ENCODE measurements at places on chromosomes 4 and X. TPM values are rescaled to one million over a fixed set of nuclear protein-coding genes. Genes with fewer than 3 reads are reported as not detected.

GRCh38 chrX:1592470-1593142, 1.2 kb downstream of the AKAP17A start:
- peaks cover 34% of the 10 kb centered on the region for H3K4me1 ChIP-seq
- peak overlapping the region; percentile 89 for H3K27ac ChIP-seq
- H3K27me3 ChIP-seq: no peaks in the 10 kb centered on the region
- H3K36me3 ChIP-seq: peaks cover 40% of the 10 kb centered on the region

DNA sequence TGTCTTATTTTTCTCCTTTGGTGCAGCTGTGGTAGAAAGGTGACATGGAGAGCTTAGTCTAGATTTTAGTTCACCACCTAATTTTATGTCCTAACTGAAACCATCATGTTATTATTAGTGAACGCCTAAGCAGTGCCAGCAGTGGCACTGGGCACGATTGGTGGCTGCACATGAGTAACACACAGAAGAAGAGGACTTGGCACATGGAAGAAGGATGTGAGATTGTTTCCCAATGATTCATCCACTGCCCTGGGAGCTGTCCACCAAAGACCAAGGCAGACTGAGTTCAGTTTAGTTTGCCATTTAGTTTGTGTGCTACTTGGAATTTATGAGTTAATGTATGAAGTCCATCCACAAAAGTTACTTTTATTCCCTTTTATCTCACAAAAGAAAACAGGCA, 68.1 kb upstream of the NAP1L5 start:
- H3K27me3 ChIP-seq: no peaks in the 10 kb centered on the region
- H3K36me3 ChIP-seq: no peaks in the 10 kb centered on the region
- no peaks in the 10 kb centered on the region for H3K4me1 ChIP-seq

DNA sequence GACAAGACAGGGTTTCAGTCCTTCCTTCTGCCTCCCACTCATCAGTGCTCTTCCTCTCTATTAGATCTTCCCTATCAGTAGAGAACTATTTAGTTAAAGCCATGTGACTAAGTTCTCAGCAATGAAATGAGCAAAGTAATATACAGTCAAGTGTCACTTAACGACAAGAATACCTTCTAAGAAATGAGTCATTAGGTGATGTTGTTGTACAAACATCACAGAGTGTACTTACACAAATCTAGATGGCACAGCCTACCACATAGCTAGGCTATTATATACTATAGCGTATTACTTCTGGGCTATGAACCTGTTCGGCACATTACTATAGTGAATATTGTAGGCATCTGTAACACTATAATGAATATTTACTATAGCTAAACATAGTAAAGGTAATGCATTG, 71.3 kb downstream of the POU4F2 start:
- no peak overlapping the region for H3K27ac ChIP-seq
- no peaks in the 10 kb centered on the region for H3K36me3 ChIP-seq
- no peaks in the 10 kb centered on the region for H3K4me1 ChIP-seq
- no peak for DNase-seq
- H3K27me3 ChIP-seq: peaks cover 2% of the 10 kb centered on the region

DNA sequence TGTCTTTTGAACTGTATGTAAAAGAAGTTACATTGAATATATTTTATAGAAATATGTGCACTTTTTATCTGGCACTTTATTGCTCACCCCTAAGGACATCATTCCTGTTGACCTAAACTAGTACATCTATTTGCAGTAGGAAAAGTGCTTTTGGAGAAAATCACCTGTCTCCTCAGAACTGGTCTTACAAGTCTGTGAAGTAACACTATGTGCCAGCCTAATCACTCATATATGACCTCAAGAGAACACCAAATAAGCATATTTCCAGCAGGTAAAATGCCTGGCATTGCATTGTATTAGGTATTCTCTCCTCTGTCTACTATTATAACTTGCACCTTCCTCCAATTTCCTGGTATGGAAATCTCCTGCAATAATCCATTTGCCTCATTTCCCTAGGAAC, 4.0 kb upstream of the GASK1B start:
- peaks cover 4% of the 10 kb centered on the region for H3K27me3 ChIP-seq
- no peaks in the 10 kb centered on the region for H3K36me3 ChIP-seq
- no peak for DNase-seq
- no peak overlapping the region for H3K27ac ChIP-seq

- no peaks in the 10 kb centered on the region for H3K4me1 ChIP-seq
- DNase-seq: no peak
- no peak overlapping the region for H3K4me3 ChIP-seq
- H3K36me3 ChIP-seq: no peaks in the 10 kb centered on the region
Observed at GRCh38 chr4:122755675-122756074, 23.2 kb downstream of the BBS12 start.

DNA sequence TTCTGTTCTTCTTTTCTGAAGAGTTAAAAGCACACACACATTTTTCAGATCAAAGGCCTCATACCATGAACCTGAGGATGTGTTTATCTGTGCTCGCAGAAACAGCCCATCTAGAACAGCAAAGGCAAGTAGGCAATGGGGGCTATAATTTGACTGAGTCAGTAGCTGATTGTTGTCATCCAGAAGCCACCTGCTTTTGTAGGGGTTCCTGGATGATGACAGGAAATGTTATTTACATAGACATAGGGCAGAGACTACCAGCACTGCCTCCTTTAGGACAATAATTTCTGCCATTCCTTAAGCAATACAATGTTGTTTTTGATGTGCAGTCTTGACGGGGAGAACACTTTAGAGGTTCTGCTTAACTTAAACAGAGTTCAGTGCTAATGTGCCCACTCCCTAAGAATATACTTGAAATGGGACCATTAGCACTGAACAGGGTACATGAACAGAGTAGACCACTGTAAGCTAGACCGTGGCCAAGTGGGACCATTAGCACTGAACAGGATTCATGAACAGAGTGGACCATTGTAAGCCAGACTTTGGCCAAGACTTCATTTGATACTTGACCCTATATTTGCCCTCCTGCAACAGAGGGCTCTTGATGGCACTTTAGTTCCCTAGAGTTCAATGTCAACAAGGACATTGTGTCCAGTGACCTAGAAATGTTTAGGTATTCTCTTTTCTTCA, 42.8 kb upstream of the CCSER1 start:
- H3K36me3 ChIP-seq: no peaks in the 10 kb centered on the region
- H3K4me3 ChIP-seq: no peak overlapping the region
- no peaks in the 10 kb centered on the region for H3K4me1 ChIP-seq
- peaks cover 5% of the 10 kb centered on the region for H3K27me3 ChIP-seq
- no peak for DNase-seq
- H3K27ac ChIP-seq: no peak overlapping the region

DNA sequence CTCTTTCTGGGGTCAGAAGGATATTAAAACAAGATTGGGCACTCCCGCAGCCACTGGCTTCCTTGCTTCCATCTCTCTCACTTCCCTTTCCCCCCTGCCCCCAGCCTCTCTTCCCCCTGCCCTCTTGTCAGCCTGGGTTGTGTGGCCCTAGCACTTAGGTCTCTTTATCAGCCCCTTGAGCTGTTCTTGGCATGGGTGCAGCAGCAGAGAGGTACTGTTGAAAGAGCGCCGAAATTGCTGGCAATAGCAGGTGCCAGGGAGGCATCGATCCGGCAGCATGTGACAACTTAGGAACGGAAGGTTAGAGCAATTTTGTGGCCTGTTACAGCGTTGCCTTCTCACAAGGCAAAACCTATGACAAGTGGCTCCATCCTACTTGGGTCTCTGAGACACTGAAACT, 333.1 kb upstream of the IGFBP7 start:
- no peak for DNase-seq
- no peaks in the 10 kb centered on the region for H3K36me3 ChIP-seq
- no peak overlapping the region for H3K27ac ChIP-seq
- H3K27me3 ChIP-seq: no peaks in the 10 kb centered on the region
- H3K4me3 ChIP-seq: no peak overlapping the region

DNA sequence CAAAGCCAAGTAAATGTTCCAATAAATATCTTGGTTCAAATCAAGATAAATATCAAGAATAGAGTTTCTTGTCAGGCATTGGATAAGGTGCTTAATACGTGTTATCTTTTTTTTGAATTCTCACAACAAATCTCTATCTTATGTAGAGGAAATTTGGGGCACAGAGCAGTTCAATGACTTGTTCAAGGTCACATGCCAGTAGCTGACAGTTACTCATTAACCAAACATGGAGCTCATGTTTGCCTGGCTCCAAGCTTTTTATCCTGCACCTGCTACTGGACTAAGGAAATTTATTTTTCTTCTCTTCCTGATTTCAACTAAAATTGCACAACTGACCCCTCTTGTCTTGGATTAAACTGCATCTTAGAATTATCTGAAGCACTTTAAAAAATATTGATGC, 76.3 kb downstream of the ATP10D start:
- DNase-seq: no peak
- H3K27me3 ChIP-seq: no peaks in the 10 kb centered on the region
- no peak overlapping the region for H3K27ac ChIP-seq

GRCh38 chr4:177964061-177964460, 521.8 kb upstream of the AGA start:
- no peak overlapping the region for H3K4me3 ChIP-seq
- no peaks in the 10 kb centered on the region for H3K4me1 ChIP-seq
- DNase-seq: no peak

- DNase-seq: no peak
- no peak overlapping the region for H3K4me3 ChIP-seq
- peaks cover 22% of the 10 kb centered on the region for H3K4me1 ChIP-seq
- H3K36me3 ChIP-seq: no peaks in the 10 kb centered on the region
- no peak overlapping the region for H3K27ac ChIP-seq
Observed at GRCh38 chrX:153814591-153815315, 15.6 kb downstream of the PDZD4 start.

DNA sequence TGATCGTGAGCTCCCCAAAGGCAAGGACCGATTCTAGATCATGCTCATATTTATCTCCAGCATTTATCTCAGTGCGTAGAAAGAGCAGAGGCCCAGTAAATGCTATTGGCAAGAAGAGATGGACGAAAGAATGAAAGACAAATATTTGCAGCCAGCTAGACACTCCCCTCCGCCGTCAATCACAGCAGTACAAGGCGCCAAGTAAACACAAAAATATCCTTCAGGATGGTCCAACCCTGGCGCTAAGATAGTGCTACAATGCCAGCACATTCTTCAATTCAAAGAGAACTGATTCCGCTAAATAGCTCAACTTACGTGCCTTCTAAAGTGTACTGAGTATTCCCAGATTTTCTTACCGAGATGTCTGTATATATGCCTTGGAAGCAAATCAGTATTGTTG, 114.5 kb downstream of the DDX53 start:
- no peaks in the 10 kb centered on the region for H3K4me1 ChIP-seq
- no peak overlapping the region for H3K27ac ChIP-seq
- no peak overlapping the region for H3K4me3 ChIP-seq
- no peak for DNase-seq

- H3K36me3 ChIP-seq: peaks cover 6% of the 10 kb centered on the region
- DNase-seq: no peak
- no peak overlapping the region for H3K27ac ChIP-seq
- H3K4me1 ChIP-seq: peaks cover 21% of the 10 kb centered on the region
- H3K4me3 ChIP-seq: no peak overlapping the region
Observed at GRCh38 chrX:7073336-7073735, 74.2 kb upstream of the STS start.

DNA sequence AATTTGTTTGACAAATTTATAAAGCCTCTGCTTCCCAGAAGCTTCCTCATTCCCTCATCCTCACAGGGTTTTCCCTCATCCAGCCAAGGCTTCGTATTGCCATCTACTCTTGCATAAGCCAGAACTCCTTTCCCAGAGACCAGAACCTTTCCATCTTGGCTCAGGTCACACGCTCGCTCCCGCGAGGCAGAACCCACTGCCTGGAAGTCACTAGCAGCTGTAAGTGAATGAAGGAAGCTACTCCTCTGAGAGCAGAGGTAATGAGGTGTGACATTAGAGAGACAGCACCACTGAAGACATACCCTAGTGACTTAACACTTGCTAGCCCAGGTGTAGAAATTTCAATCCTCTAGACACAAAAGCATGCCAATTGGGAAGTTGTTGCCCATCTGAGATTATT, 52.5 kb downstream of the LHFPL1 start:
- H3K4me1 ChIP-seq: no peaks in the 10 kb centered on the region
- no peaks in the 10 kb centered on the region for H3K36me3 ChIP-seq
- no peaks in the 10 kb centered on the region for H3K27me3 ChIP-seq
- H3K4me3 ChIP-seq: no peak overlapping the region
- no peak overlapping the region for H3K27ac ChIP-seq

DNA sequence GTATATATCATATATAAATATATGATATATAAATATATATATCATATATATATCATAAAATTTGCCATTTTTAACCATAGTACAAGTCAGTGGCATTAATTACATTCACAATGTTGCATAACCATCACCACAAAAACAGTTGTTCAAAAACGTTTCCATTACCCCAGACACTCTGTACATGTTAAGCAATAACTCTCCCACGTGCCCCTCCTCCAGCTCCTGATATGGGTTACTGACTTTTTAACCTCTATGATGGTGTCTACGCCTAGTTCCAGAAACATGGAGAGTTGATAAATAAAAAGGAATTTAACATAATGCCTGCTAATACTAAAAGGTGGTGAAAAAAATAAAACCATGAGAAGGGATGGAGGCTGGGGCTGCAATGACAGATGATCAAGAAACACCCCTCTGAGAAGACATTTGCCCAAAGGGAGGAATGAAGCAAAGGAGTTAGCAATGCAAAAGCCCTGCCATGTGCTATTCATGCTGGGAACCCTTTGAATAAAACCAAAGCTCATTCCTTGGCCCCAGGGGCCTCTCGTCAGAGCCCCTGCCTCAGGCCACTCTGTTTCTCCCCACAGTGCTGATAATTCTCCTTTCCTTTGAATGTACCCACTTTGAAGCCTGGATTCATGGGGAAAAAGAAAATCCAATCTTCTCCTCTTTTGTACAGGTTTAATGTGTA, 144.3 kb downstream of the NWD2 start:
- H3K27ac ChIP-seq: no peak overlapping the region
- H3K4me1 ChIP-seq: no peaks in the 10 kb centered on the region
- no peak for DNase-seq
- H3K4me3 ChIP-seq: no peak overlapping the region
- peaks cover 3% of the 10 kb centered on the region for H3K27me3 ChIP-seq
- H3K36me3 ChIP-seq: no peaks in the 10 kb centered on the region

DNA sequence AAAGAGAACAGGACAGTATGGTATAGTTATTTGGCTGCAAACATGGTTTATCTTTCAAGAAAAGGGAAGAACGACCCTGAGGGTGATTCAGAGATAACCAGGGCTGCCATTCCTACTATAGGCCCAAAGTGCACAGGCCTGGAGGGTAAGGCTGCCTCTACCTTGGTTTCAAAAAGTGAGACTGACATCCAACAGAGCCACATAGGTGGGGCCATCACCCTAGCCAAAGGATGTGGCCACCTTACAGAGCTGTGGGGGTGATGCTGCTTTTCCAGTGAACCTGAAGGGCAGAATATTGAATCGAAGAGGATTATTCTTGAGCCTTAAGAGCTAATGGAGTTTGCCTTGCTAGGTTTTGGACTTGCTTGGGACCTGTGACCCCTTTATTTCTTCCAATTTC, 15.7 kb downstream of the SH2D1A start:
- H3K27me3 ChIP-seq: no peaks in the 10 kb centered on the region
- H3K36me3 ChIP-seq: peaks cover 6% of the 10 kb centered on the region
- peak overlapping the region; percentile 83 for H3K27ac ChIP-seq
- no peak overlapping the region for H3K4me3 ChIP-seq
- H3K4me1 ChIP-seq: peaks cover 42% of the 10 kb centered on the region

GRCh38 chr4:87875191-87875590, 42.4 kb downstream of the MEPE start:
- H3K4me3 ChIP-seq: no peak overlapping the region
- H3K4me1 ChIP-seq: no peaks in the 10 kb centered on the region
- peaks cover 14% of the 10 kb centered on the region for H3K27me3 ChIP-seq
- H3K36me3 ChIP-seq: no peaks in the 10 kb centered on the region
- DNase-seq: no peak

VCX3B gene
- not detected for total RNA-seq

TCEAL6 gene
- not detected for total RNA-seq

TMEM184C gene
- 15.7 TPM for total RNA-seq

SHISA3 gene
- 0.14 TPM for total RNA-seq

REST gene
- 47.0 TPM for total RNA-seq

JCHAIN gene
- total RNA-seq: not detected

GPR173 gene
- not detected for total RNA-seq

Data from activated CD4-positive, alpha-beta memory T cell treated with anti-CD3 and anti-CD28 coated beads for 36 hours (primary cell).